ENCODE measurements at places on chromosomes 1 and 21.

DNA sequence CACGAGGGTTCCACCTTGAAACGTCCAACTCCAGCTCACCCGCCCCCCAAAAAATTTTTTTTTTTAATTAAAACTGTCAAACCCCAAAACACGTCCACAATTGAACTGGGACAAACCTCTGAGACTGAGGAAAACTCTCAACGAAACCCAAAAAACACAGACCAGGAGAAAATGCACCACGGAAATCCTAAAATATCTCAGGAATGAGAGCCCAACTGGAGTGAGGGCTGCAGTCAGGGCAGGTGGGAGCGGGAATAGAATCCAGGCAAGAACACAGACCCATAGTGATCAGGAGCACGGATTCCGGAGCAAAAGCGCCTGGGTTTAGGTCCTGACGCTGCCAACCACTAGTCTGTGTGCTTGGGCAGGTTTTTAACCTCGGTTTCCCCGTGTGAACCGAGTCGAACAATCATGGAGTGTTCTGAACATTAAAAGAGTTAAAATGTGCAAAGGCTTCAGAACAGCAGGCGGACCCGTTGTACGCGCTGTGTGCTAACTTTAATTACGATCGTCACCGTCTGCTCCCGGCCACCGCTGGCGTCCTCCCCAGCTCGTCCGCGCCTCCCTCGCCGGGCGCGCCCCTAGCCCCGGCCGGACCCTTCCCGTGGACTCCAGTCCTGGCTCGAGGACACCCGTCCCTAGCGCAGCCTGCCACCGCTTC, 624 bp downstream of the ARHGAP29 start:
- no peak for DNase-seq

GRCh38 chr1:13536571-13536970, 22.8 kb upstream of the LRRC38 start:
- DNase-seq: no peak

- DNase-seq: no peak
These were observed 876 bp downstream of the RAB29 start for GRCh38 chr1:205774198-205775014.

- DNase-seq: no peak
These were observed 65.5 kb downstream of the MT1HL1 start for GRCh38 chr1:236938760-236939159.

GRCh38 chr1:40476924-40477677, at the start of gene ZFP69:
ZFP69 (plus strand) TSS chr1:40477290; CDS start chr1:40479362, 2,072 bp downstream.
- DNase-seq: peak; percentile 4
